ENCODE measurements at places on chromosomes 6 and 20. TPM values are rescaled to one million over a fixed set of nuclear protein-coding genes. Genes with fewer than 3 reads are reported as not detected.

Gene PERP
- 10.7 TPM for total RNA-seq

Gene CST1
- total RNA-seq: 75.0 TPM

Gene C6orf15
- not detected for total RNA-seq

Gene PLEKHG1
- 1.3 TPM for total RNA-seq

Gene NFS1
- total RNA-seq: 14.0 TPM

Gene PTK6
- total RNA-seq: 0.14 TPM

Gene TSPYL4
- total RNA-seq: 6.8 TPM
